ENCODE measurements at places on chromosomes 11 and 22. TPM values are rescaled to one million over a fixed set of nuclear protein-coding genes. Genes with fewer than 3 reads are reported as not detected.

DNA sequence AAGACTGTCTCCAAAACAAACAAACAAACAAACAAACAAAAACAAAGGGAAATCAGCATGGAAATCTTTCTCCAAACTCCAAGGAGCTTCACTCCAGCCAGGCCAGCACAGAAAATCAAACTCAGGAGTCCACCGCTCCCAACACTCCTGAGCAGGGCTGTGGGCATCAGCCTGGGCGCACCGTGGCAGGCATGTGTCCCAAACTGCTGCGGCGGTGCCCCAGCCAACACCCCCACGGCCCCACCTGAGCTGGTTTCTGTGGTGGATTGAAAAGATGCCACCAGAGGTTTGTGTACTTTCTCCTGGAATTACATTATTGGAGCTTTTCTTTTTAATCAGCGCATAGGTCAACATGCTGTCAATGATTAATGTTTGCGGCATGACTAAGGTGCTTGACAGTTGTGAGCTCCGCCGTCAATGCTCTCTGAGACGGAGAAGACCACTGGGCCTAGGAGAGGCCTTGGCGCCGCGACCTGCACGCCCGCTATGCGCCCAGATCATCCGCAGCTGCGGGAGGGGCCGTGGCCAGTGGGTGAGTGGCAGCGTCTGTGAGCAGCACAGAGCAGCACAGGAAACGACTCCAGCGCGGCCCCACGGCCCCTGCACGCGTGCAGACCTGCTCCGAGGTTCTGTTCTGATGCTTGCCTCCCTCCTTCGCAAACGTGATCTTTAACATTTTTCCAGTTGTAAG is 18.1 kb downstream of the DRD4 start:
- no peaks in the 10 kb centered on the region for H3K4me1 ChIP-seq
- H3K36me3 ChIP-seq = peaks cover 21% of the 10 kb centered on the region
- no peak for DNase-seq
- no peaks in the 10 kb centered on the region for H3K27me3 ChIP-seq
- no peak overlapping the region for H3K27ac ChIP-seq
- H3K4me3 ChIP-seq = no peak overlapping the region

- H3K27ac ChIP-seq = no peak overlapping the region
- H3K36me3 ChIP-seq = no peaks in the 10 kb centered on the region
- DNase-seq = no peak
- H3K27me3 ChIP-seq = no peaks in the 10 kb centered on the region
- H3K4me1 ChIP-seq = peaks cover 20% of the 10 kb centered on the region
Observed at GRCh38 chr11:64661614-64662013, 61.4 kb downstream of the NRXN2 start.

DNA sequence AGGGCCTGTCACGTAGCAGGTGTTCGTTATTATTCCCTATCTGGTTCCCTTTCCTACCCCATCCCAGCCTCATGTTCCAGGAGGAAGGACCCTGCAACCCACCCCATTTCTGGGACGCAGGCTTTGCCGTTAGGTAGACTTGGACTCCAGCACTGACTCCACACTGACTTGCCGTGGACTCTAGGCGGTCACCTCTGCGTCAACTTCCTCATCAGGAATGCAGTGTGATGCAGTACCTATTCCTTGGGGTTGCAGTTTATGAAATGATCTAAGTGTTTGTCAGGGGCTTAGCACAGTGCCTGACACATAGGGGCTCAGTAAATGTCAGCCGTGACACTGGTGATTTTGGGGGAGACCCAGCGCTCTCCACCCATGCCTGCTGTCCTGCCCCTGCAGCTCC is 16.8 kb downstream of the DGKZ start:
- no peak for DNase-seq
- H3K4me3 ChIP-seq = peak overlapping the region; percentile 52
- peak overlapping the region; percentile 90 for H3K27ac ChIP-seq
- H3K4me1 ChIP-seq = peaks cover 76% of the 10 kb centered on the region
- no peaks in the 10 kb centered on the region for H3K27me3 ChIP-seq
- H3K36me3 ChIP-seq = peaks cover 14% of the 10 kb centered on the region

DNA sequence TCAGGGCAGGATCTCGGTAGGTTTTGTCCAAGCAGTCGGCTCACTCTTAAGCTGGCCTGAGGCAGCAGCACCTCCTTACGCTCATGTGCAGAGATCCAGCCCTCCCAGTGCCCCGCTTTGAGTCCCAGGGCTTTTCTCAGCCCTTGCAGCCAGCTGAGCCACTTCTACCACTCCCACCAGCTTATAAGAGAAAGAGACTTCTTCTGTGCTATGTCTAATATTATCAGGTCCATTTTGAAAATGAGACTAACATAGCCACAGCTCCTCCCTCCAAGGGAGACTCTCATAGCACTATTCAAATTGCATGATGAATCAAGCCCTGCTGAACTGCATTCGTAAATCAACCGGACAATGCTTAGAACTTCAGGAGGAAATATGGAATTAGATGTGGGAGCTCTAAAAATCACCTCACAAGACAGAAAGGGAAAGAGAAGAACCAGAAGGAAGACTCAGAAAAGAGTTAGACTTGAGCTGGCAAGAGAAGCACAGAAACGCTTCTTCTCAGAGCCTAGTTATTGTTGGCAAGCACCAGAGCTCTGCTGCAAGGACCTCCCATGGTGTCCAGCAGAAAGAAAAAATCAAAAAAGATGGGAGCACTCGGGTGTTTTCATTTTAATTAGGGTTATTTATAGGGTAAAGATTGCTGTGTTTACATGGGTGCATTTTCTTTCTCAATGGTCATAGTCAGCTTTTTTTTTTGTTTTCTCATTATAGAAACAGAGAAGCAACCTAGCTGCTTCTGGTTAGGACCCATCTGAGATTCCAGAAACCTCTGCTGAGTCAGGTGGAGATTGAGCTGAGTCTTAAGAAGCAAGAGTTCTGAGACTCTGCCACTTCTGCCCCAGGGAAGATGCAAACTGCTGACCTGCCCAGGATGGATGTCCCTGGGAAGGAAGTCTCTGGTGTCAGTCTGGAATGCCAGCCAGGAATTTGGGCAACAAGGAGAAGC is 181.4 kb downstream of the ETS1 start:
- peak overlapping the region; percentile 25 for H3K27ac ChIP-seq
- H3K27me3 ChIP-seq = no peaks in the 10 kb centered on the region
- H3K4me1 ChIP-seq = no peaks in the 10 kb centered on the region

The CCDC15 gene
- total RNA-seq = not detected

DNA sequence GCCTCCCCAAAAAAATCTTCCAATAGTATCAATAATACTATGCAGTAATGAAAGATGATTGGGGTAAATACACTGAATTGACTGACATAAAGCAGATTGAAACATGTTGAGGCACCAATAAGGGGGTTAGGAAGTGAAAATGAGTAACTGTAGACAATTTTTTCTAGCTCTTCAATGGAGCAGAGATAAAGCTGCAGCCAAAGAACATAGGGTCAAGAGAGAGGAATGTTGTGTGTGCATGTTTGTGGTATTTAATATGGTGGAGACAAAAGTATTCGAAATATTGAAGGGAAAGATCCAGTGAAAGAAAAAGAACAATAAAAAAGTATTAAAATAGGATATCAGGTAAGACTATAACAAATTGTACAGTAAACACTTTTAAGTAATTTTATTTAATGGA is 450.0 kb upstream of the CCDC179 start:
- no peaks in the 10 kb centered on the region for H3K4me1 ChIP-seq
- no peak for DNase-seq
- no peak overlapping the region for H3K4me3 ChIP-seq
- no peaks in the 10 kb centered on the region for H3K36me3 ChIP-seq

DNA sequence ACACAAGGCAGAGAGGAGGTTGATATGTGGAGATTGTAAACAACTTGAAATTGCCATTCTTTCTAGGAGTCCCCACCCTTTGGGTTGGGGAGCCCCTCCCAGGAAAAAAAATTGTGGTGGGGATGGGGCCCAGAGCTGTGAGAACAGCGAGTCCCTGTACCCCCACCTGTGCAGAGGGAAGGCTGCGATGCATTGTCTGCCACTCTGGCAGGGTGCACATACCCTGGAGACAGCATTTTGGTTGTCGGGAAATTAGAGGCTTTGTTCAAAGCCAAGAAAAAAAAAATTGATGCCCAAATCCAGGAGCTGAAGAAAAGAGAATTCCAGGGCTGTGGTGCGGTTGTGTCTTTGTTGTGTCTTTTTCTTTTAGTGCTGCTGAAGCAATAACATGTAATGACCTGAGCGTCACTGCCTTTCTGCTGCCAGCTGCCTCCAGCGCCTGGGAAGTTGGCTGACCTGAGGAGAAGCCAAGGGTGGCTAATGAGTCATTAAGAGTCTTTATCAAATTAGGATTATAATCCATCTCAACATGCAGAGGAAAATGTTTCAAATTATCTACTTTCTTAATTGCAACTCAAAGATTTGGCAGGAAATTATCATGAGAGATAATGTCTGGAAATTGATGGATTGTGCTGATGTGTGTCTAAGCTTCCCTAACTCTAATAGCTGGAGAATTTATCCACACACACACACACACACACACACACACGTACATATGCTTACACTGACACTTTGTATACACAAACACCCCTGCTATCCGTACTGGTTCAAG is 8.0 kb upstream of the PKNOX2 start:
- H3K4me1 ChIP-seq = no peaks in the 10 kb centered on the region
- H3K4me3 ChIP-seq = no peak overlapping the region
- H3K27ac ChIP-seq = no peak overlapping the region
- DNase-seq = no peak
- H3K36me3 ChIP-seq = no peaks in the 10 kb centered on the region
